ENCODE measurements at places on chromosomes 7 and 10. TPM values are rescaled to one million over a fixed set of nuclear protein-coding genes. Genes with fewer than 3 reads are reported as not detected.

DNA sequence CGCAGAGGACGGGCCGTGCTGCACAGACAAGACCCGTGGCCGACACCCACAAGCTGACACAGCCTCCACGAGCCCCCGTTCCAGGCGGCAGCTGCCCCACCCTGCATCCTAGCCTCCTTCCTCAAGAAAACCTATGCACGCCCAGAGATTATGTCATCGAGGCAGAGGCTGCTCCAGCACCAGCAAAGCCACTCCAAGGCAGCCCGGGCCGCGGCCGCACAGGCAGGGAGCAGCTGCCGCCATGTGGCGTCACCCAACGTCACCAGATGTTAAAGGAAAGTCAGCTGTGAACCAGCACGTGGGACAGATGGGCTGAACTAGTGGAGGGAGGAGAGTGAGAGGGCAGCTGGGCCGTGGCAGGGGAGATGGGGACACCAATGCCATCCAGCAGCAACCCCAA, 59.8 kb downstream of the STK32C start:
- DNase-seq, result no peak

DNA sequence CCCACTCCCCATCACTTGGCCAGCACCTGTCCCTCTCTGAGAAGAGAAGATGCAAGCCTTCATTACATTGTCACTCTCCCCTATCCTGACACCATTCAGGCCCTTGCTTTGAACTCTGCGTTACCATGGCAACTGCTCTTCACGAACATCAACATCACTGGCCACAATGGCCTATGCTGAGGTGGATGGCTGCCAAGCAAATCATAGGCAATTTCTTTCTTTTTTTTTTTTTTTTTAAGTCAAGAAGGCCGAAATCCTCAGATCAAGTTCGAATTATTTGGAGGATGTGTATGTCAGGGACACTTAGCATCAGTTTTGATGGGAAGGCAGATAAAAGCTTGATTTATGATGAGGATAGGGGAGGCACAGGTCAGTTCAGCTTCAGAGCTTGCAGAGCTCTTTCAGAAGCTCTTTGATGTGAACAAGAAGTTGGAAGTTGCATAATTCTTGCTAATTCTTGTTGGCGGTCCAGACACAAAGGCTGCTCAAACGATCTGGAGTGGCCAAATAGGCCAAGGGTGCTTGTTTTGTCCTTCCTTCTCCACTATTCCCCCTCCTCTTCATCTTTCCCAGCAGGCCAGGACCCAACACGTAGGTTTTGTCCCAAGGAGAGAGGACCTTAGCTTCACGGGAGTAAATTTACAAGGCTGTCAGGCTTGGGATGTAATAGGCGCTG, 179.9 kb upstream of the NPVF start:
- no peak for DNase-seq

- no peak for DNase-seq
Measured at GRCh38 chr7:38594949-38595348, 36.2 kb downstream of the AMPH start.

- DNase-seq, result no peak
Measured at GRCh38 chr7:165661-166337, 26.6 kb upstream of the FAM20C start.

DNA sequence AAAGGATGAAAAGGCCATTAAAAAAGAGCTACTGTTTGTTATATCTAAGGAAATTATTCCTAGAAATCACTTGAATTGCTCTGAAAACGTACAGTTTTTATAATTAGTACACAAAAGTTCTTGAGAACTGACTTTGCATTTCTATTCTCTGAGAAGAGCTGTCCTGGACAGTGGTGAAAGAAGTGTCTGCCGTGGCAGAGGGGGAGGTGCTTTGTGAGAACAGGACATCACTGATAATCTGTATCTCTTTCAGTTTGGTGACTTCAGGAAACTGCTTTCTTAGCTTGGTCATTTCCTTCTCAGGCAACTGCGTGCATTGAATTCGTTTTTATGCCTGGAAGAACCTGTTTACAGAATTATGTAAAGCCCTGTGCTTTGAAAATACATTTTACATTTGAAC, 52.1 kb downstream of the POLL start:
- DNase-seq, result no peak

DNA sequence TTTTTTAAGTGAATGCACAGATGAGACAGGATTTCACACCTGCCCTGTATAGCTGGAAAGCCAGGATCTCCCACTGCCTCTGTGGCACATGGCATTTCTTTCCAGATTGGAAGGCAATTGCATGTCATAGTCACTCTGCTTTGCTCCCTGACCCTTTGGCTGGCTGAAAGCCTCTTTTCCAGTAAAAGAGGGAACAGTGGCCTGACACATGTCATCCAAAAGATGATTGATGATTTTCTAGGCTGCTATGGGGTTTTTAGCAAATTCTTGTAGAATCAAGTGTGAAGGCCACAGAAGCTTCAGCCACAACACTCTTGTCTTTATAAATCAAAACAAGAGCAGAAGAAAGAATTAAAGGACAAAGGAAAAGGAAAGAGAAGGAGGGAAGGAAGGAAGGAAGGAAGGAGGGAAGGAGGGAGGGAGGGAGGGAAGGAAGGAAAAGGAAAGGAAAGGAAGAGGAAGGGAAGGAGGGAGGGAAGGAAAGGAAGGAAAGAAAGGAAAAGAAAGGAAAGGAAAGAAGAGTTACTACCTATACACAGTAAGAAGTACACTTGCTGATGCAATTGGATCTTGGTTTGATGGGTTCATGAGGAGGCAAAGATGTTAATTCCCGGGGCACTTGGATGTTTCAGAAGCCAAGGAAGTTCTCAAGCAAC, 158.9 kb upstream of the FRMD4A start:
- no peak for DNase-seq

- no peak for DNase-seq
Measured at GRCh38 chr10:114077815-114078219, 34.2 kb downstream of the ADRB1 start.

DNA sequence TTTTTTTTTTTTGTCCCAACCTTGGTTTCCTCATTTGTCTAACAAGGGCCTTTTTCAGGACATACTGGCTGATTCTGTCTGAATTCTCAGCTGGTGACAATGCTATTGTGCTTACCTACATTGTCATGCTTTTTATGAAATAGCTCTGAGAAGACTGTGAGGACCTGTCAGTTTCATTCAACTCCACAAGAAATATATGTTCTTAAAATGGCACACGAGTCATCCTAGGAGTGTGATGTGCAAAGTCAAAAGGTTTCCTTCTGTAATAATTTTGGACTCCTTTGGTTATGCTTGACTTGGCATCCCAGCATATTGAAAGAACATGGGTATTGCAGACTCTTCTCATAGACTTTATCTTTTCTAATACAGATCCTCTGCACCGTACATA, 316.0 kb downstream of the GFRA1 start:
- no peak for DNase-seq

DNA sequence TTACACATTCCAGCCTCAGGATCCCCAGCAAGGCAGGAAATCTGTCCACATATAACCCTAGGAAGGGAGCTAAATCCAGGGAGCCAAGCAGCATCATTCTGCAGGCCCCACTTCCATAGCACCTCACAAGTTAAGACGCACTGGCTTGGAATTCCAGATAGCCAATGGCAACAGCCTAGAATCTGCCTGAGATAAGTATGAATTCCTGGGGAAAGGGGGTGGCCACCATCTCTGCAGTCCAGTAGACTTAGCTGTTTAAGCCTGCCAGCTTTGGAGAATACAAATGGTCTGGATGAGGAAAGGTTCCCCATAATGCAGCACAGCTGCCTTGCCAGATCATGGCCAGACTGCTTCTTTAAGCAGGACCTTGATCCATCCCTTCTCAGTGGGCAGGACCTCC, 179.4 kb upstream of the PRSS1 start:
- DNase-seq, result no peak

GRCh38 chr7:16063221-16063620, 358.1 kb downstream of the CRPPA start:
- DNase-seq, result no peak

DNA sequence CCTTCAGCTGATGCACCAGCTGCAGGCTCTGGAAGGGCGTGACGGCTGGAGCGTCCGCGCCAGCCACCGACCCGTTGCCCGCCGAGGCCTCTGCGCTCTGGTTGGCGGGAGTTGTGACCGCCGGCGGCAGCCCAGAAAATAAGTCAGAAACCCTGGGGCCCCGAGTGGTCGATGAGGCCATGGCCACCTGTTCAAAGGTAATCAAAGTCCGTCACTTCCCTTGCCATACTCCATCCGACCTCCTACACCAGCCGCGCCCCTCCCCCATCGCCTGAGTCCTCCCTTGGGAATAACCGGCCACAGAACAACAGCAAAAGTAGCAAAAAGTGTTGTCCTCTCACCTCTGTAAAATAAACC, 406 bp downstream of the PRLHR start:
- DNase-seq, result no peak

- DNase-seq, result no peak
Measured at GRCh38 chr7:2720024-2720423, 32.0 kb downstream of the AMZ1 start.

GRCh38 chr10:122276611-122277208, 5.6 kb downstream of the BTBD16 start:
- DNase-seq, result no peak

DNA sequence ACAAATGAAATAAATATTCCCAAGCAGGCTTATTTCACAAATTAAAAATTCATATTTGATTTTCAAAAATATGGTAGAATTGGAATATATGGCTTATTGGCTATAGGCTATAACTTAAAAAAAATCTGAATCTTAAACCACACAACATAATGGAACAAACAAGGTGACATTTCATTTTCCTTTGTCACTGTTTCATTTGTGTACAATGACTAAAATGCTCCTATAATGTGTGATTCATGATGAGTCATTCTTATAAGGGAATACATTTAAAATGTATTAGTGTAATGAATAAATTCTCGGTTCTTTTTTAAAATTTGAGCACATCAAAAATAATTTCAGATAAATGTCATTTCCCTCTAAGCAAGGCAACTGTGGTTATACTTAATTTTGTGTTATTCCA, 148.0 kb upstream of the ANK3 start:
- DNase-seq, result no peak

DNA sequence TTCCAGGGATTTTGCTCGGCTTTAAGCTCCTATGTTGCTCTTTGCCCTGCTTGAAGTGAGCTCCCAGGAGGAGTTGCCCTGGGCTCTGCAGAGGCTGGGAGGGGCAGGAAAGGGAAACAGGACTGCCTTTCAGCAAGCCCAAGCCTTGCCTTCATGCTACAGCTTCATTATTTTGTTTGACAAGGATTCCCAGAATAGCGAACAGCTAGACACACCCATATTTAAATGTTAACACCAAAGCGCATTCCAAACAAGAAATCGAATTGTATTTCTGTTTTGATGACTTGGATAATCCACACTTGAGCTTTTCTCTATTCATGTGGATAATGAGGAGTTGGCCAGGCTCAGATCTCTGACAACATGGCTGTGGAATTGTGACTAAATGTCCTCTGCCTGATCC, 6.3 kb downstream of the KIAA1217 start:
- DNase-seq, result no peak

- DNase-seq, result no peak
Measured at GRCh38 chr7:108201766-108202165, 71.6 kb upstream of the LAMB4 start.

DNA sequence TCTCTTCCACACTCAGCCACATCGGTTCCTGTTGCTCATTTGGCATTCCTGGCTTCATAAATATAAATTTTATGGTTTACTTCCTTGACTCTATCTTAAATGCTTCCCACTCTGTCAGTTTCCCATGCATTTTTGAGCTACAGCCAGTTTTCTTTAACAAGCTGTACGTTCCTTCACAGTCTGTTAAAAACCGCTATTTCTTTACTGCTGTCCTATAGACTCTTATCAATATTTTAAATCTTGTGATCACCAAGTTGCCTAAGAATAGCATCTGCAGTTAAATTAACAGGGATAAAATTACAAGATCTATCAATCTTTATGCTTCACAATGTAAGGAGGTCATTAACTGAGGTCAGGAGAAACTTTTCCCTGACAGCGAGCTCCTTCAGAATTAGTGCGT, 103.1 kb upstream of the RHOBTB1 start:
- DNase-seq, result no peak

- DNase-seq, result no peak
Measured at GRCh38 chr10:11931038-11931437, 107.9 kb downstream of the PROSER2 start.

- DNase-seq, result no peak
Measured at GRCh38 chr7:44775383-44776107, 20.9 kb upstream of the PPIA start.

DNA sequence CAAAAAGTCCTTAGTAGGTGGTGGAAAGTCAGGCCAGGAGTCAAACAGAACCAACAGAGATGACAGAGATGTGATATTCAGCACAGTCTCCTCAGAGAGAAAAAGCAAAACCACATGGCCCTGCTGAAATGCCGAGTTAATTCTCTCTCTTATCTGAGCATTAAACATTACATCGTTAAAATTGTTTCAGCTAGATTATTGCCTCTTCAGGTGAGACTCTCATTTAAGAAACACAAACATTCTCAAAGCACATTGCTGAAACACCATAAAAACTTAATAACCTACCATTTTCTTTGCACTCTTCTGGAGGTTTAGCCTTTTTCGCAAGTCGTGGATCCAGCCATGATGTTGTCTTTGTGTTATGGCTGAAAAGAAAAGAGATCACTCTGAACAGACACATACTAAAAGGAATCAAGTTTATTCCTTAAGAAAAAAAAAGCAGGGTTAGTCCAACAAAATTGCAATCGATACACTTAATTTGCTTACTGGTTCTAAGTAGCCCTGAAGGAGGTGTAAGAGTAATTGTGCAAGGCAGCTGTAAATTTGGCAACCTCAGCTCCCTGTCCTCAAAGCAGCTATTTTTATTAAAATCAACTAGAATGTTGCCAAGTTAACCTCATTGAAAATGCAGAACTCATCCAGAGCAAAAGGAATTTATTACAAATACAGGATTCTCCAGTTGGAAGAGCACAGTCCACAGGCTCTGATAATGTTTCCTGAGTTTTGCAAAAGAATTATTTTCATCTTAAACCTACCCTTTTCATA, 691.1 kb downstream of the PHTF2 start:
- no peak for DNase-seq

Gene CALHM1
- total RNA-seq, result not detected

Gene GALNT17
- 1.9 TPM for total RNA-seq

Gene SORBS1
- 146 TPM for total RNA-seq

Gene WDFY4
- total RNA-seq, result 0.94 TPM

Gene FIGNL1
- 9.2 TPM for total RNA-seq

Gene ZNF853
- total RNA-seq, result 21.6 TPM

Gene VPS41
- 12.6 TPM for total RNA-seq

Gene ADARB2
- total RNA-seq, result 0.13 TPM

Gene ANKRD22
- not detected for total RNA-seq

Gene DPYSL4
- total RNA-seq, result 0.61 TPM
